Glutamatergic neuron (in vitro differentiated cells): ENCODE measurements at places on chromosomes 12 and 14.
A peak's percentile ranks its signal among the peaks of the same experiment; 100 is the strongest.

- no peaks in the 10 kb centered on the region for H3K36me3 ChIP-seq
- H3K27me3 ChIP-seq: no peaks in the 10 kb centered on the region
- no peak overlapping the region for H3K4me3 ChIP-seq
- no peaks in the 10 kb centered on the region for H3K4me1 ChIP-seq
- DNase-seq: no peak
- H3K27ac ChIP-seq: no peak overlapping the region
Measured at GRCh38 chr12:62248873-62249272, 11.3 kb upstream of the USP15 start.

DNA sequence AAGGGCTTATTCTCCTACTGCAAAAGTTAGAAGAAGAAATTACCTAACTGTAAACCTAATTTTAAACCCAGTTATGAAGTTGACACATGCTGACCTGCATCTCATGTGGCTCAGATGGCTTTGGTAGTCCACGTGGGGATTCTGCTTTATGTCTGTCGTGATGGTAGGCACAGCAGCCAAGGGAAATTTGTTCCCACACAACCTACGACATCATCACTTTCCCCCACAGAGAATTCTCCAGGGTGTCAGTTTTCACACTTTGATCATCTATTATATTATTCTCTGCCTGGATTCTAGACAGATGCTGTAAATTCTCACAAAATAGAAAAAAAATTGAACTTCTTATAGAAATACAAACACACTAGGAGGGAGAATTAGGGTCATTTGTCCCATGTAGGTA lies 70.6 kb downstream of the PTHLH start:
- H3K4me3 ChIP-seq: no peak overlapping the region
- no peaks in the 10 kb centered on the region for H3K4me1 ChIP-seq
- H3K36me3 ChIP-seq: peaks cover 3% of the 10 kb centered on the region
- no peak for DNase-seq
- H3K27me3 ChIP-seq: no peaks in the 10 kb centered on the region

DNA sequence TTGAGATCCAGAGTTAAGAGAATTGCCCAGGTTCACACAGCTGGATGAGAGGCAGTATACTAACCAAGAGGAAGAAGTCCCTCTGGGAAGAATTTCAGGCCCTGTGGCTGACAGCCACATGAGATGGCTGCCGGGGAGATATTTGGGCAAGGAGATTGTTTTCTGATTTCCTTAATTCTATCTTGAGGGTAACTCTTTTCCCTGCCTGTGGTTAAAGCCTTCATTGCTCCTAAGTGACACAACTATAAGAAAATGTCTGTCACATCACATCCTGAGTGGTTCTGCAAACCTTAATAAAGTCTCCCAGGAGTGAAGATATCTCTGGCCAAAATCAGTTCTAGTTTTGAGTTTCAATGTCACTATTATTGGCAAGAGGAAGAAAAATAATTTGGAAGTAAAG lies 9.6 kb downstream of the ARHGDIB start:
- no peak for DNase-seq
- H3K4me1 ChIP-seq: no peaks in the 10 kb centered on the region
- no peaks in the 10 kb centered on the region for H3K27me3 ChIP-seq
- no peaks in the 10 kb centered on the region for H3K36me3 ChIP-seq

DNA sequence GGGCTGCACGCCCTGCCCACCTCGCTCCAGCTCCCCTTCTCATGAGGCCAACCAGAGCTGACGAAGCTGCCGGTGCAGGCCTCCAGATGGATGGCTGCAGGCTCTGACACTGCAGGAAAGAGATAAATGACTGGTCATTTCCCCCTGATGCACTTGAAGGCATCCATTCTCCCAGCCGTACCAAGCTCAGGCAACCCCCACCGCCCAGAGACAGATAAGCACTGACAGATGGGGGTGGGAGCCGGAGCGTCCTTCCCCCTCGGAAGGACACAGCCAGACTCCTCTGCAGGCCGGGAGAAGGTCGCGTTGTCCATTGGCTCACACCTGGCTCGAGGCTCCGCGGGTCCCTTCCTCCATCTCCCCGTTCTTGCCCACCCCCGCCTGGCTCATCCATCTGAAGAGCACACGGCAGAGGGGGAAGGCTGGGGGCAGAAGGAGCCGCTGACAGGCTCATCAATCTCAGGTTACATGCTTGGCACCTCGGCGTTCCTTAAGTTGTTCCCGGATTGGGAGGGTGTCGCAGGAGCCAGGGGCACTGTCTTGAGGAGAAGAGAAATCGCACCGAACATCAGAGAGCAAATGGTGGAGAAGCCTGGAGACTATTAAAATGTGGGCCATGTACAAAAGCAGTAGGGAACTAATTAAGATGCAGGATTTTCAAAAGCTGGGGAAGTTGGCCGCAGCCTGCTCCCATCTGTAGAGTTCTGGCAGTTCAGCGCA lies 151.6 kb downstream of the DPF3 start:
- no peak for DNase-seq
- H3K4me1 ChIP-seq: peaks cover 14% of the 10 kb centered on the region
- H3K27ac ChIP-seq: no peak overlapping the region
- no peaks in the 10 kb centered on the region for H3K27me3 ChIP-seq
- H3K4me3 ChIP-seq: no peak overlapping the region

DNA sequence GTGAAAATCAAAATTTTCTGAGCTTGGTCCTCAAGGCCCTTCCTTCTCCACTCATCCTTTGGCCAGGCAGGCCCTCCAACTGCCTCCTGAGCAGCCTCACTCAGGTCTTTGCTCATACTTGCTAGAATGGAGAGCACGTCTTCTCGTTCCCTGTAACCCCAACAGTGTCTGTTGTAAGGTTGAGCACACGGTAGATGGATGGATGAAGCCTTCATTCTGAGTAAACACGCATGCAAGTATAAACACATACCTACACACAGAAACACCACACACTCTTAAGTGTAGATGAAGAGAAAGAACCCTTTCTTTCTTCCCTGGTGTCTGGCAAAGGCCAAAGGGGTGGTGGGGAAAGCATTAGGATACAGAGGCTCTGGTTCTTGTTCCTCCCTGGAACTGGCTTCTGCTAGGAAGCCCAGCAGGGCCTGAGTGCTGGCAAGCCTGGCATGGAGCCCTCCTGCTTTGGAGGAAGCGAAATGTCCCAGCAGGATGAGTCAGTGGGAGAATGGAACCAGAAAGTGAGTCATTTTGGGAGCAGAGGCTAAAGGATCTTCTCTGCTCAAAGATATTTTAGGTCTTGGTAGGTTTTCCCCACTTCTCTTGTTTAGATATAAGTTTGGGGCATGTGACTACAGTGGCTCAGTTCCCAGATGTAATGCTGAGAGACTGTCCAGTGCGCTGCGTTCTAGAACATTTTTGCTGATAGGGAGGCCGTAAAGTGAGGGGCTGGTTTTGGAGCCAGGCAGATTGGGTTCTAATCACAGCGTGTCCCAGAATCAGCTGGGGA lies 127.4 kb downstream of the CACNA1C start:
- H3K36me3 ChIP-seq: peaks cover 5% of the 10 kb centered on the region
- H3K4me1 ChIP-seq: peaks cover 4% of the 10 kb centered on the region
- peaks cover 2% of the 10 kb centered on the region for H3K27me3 ChIP-seq
- H3K27ac ChIP-seq: no peak overlapping the region
- H3K4me3 ChIP-seq: no peak overlapping the region

DNA sequence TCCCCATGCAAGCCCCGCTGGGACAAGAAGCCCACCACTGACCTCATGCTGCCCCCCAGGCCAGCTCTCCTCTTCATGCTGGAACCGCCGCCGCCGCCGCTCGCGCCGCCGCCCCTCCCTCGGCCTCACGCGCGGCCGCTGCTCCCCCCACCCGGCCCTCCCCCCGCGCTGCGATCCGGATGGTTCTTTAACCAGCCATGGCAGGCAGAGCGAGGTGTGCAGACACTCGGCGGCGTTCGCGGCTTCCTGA lies at the start of gene DCAF5:
Gene DCAF5 (minus strand): TSS at position 218 of the 250 bp plus-strand sequence. CDS start 141 bp downstream, at position 77.
- peak within 1 kb of the TSS; percentile 85 for H3K27ac ChIP-seq
- peaks cover 15% of the 10 kb centered on the region for H3K4me1 ChIP-seq
- H3K27me3 ChIP-seq: peaks cover 12% of the 10 kb centered on the region
- no peaks in the 10 kb centered on the region for H3K36me3 ChIP-seq
- peak; percentile 91 for DNase-seq

GRCh38 chr12:28578833-28579252 lies 388.6 kb downstream of the CCDC91 start:
- H3K36me3 ChIP-seq: peaks cover 7% of the 10 kb centered on the region
- no peaks in the 10 kb centered on the region for H3K4me1 ChIP-seq
- no peak overlapping the region for H3K4me3 ChIP-seq
- H3K27ac ChIP-seq: no peak overlapping the region
- DNase-seq: no peak

DNA sequence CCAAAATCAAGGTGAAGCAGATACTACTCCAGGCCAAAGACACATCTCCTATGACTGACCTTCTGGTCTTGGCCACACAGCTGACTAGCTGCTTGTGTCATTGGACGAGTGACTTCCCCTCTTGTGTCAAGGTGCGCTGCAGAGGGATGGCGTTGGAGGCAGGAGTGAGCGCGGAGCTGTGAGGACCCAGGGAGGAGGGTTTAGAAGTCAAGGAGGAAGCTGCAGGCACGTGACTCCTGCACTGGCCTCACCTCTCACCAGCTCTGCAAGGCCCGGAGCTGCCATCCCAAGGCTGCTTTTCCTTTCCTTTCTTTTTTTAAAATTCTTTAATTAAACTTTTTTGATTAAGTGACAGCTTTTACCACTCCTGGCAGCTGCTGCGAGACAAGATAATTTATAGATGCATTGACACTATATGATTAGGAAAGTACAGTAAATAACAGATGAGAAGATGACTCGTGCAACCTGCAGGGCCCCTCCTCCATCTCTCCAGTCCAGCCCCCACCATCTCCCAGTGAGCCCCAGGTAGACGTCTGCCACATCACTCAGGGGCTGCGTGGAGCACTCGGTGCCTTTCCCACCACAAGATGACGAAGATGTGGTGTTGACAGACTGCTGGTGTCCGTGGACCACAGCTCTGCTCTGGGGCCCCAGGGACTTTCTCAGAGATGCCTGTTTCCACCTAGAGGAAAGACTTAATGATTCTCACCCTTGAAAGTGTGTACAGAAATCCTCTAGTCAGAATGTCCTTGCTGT lies 350.6 kb downstream of the CACNA1C start:
- H3K4me1 ChIP-seq: peaks cover 2% of the 10 kb centered on the region
- no peak for DNase-seq
- peaks cover 4% of the 10 kb centered on the region for H3K36me3 ChIP-seq
- H3K27ac ChIP-seq: no peak overlapping the region
- peaks cover 3% of the 10 kb centered on the region for H3K27me3 ChIP-seq

DNA sequence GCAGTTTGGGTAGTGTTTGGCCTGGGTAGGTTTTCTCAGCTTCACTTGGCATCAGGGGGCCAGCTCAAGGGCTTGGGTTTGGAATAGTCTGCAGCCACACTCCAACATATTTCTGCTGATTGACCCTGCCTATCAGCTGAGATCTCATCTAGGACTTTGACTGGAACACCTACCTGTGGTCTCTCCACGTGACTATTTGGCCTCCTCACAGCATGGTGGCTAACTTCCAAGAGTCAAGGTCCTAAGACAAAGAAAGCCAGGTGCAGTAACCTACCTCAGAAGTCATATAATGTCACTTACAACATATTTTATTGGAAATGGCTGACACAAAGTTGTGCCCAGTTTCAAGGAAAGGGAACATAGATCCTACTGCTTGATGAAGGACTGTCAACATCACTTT lies 481.0 kb downstream of the EGLN3 start:
- no peak overlapping the region for H3K4me3 ChIP-seq
- H3K4me1 ChIP-seq: peaks cover 4% of the 10 kb centered on the region
- no peaks in the 10 kb centered on the region for H3K36me3 ChIP-seq
- H3K27me3 ChIP-seq: no peaks in the 10 kb centered on the region
- no peak for DNase-seq

DNA sequence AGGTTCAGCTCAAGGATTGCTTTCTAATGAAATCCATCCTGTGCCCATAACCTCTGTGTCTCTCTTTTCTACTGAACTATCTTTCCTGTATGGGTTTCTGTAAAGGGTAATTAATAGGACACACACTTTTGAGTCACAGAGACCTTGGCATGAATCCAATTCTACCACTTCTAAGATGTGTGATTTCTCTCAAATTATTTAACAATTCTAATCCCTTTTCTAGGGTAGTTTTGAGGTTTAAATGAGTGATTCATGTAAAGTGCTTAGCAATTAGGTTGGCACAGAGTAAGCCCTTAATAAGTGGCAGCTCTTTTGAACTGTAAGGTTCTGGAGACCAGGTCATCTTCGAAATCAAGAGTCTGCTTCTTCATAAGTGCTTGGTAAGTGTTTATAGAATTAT lies 202.7 kb downstream of the RASSF9 start:
- H3K4me3 ChIP-seq: no peak overlapping the region
- H3K36me3 ChIP-seq: no peaks in the 10 kb centered on the region
- no peak for DNase-seq
- no peaks in the 10 kb centered on the region for H3K27me3 ChIP-seq
- no peaks in the 10 kb centered on the region for H3K4me1 ChIP-seq

DNA sequence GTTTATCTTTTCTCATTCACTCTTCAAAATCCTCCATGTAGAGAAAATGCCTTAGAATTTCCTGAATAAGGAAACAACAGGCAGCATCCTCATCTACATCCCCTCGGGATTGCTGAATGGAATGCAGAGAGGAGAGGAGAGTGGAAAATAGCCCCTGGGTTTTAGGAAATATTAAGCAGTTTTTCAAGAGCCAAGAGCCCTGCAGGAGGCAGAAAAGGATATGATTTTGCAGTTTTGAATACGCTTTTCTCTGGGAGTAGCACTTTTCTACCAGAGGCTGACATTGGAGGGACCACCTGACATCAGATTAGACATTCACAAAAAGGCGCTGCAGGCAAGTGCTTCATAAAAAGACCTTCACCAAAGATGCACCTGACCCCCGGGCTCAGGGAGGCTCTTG lies 362.2 kb upstream of the SFSWAP start:
- no peak overlapping the region for H3K4me3 ChIP-seq
- no peaks in the 10 kb centered on the region for H3K36me3 ChIP-seq
- peak overlapping the region; percentile 67 for H3K27ac ChIP-seq
- peaks cover 23% of the 10 kb centered on the region for H3K4me1 ChIP-seq

DNA sequence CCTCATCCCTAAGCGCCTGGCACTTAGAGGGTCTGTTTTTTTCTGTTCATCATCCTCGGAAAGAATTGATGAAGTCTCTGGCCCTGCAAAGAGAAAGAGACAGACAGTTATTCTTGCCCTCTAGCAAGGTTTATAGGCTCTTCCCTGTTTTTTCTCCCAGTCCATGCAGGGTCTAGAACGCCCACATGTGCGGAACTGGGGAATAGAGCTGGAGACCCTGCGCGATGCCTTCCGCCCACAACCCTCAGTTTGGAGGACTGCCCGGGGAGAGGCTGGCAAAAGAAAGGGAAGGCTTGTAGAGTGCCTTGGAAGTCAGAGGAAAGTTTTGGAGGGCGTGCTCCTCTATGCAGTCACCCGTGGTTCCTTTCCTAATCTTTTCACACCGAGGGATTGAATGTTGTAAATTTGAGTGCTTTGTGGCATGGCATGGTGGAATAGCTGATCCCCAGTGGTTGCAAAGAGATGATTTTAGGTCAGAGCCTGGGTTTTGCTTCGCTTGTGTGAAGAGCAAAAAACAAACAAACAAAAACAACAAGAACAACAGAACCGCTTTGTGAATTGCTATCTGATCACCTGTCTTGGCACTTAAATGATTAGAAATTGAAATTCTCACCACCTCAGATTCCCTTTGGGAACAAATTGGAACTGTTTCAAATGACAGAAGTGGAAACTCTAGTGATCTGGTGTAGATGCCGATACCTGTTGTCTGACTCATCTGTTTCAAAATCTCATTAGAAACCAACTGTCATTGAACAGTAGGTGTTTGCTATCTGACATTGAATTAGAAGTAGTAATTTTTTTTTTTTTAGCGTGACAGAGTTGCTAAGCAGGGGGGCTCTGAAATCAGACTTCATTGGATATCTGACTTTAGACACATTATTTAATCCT lies 947 bp downstream of the GAS2L3 start:
- H3K4me3 ChIP-seq: peak overlapping the region; percentile 97
- peaks cover 5% of the 10 kb centered on the region for H3K27me3 ChIP-seq
- no peak overlapping the region for H3K27ac ChIP-seq
- no peaks in the 10 kb centered on the region for H3K36me3 ChIP-seq
- DNase-seq: no peak
- no peaks in the 10 kb centered on the region for H3K4me1 ChIP-seq
